Stimulated activated naive B cell treated with anti-CD40 and anti-IgM and Interleukin-4, amounts not matched to agents 10 μg/mL and 1 μg/mL and 100 μg/mL, for 72 hours (primary cell): ENCODE measurements at places on chromosomes 3 and 15.

DNA sequence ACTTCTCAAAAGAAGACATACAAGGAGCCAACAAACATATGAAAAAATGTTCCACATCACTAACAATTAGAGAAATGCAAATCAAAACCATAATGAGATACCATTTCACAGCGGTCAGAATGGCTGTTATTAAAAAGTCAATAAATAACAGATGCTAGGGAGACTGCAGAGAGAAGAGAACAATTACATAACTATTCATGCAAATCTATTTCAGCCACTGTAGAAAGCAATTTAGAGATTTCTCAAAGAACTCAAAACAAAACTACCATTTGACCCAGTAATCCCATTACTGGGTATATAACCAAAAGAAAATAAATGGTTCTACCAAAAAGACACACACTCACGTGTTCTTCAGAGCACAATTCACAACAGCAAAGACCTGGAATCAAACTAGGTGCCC, 116.3 kb downstream of the VPS13C start:
- peaks cover 31% of the 10 kb centered on the region for H3K36me3 ChIP-seq
- DNase-seq: no peak
- H3K27me3 ChIP-seq: no peaks in the 10 kb centered on the region
- H3K4me3 ChIP-seq: no peak overlapping the region
- H3K27ac ChIP-seq: no peak overlapping the region

GRCh38 chr3:194711913-194712312, 26.2 kb downstream of the FAM43A start:
- peaks cover 1% of the 10 kb centered on the region for H3K4me1 ChIP-seq
- no peaks in the 10 kb centered on the region for H3K27me3 ChIP-seq
- no peak for DNase-seq

GRCh38 chr3:4979428-4980228, at the start of gene BHLHE40:
BHLHE40 (plus strand) TSS chr3:4979437; CDS start chr3:4979719, 282 bp downstream.
- no peak for DNase-seq
- peak within 1 kb of the TSS; percentile 85 for H3K4me3 ChIP-seq
- peaks cover 35% of the 10 kb centered on the region for H3K4me1 ChIP-seq
- H3K27ac ChIP-seq: peak within 1 kb of the TSS; percentile 99

DNA sequence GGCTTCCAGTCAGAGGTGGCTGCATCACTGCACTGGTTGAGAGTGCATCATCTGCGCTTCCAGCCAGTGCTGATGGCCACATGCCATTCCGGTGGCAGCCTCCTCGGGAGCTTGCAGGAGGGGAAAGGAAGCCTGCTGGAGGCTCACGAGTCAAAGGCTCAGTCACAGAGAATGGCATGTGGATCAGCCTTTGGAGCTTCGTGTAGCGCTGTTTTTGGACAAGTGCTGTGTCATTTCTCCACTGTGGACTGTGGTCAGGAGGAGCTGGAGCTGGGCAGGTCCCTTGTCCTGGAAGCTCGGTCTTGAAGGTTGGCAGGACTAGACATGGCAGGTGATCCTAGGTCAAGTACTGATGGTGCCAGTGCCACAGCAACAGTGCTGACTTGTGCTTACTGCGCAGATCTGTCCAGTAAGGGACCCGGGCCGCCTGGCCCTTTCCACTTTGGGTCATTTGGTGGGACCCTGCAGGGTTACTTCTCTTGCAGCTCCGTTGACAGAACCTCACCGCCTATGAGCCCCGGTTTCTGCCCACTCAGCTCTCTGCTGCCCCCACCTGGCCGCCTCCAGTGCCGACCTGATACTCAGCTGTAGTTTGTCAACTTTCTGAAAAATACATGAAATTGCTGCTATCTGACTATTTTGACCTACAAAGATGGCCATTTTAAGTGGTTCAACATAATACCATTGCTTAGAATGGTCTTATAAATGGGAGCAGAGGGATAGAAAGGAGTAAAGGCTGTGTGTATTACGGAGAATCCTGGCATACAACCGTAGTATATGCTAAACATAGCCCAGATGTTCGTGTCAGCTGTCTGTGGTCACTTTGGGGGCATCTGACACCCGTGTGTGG, 27.6 kb upstream of the TRPM1 start:
- H3K27ac ChIP-seq: no peak overlapping the region
- peaks cover 11% of the 10 kb centered on the region for H3K4me1 ChIP-seq
- DNase-seq: peak; percentile 60
- H3K4me3 ChIP-seq: no peak overlapping the region
- no peaks in the 10 kb centered on the region for H3K36me3 ChIP-seq
- H3K27me3 ChIP-seq: peaks cover 7% of the 10 kb centered on the region

DNA sequence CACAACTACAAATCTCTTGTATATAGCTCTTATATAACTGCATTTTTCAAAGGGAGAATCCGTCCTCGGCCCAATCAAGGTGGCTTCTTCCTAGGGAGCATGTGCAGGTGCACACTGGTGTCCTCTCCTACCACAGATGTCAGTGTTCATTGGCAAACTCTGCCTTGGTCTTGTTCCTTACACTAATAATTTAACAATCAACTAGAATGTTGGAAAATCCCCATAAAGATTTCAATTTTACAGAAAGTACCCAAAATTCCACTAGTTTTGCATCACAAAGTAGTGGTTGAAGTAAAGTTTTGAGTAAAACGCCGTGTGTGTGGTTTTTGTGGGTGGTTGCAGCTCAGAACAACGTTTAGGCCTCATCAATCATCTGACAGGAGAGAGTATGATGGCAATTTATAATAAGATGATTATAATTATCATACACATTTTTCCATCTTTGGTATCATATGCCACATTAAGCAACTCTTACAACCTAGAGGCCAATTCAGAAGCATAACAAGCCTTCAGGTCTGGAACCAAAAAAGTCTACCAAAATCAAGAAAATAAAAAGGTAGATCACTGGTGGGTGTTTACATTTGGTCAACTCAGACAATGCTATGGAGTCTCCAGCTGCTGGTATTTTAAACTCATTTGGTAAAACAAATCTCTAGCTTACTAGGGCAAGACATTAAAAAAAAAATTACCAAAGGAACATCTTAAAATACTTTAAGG, 128.9 kb upstream of the BHLHE40 start:
- peak; percentile 66 for DNase-seq
- peak overlapping the region; percentile 98 for H3K27ac ChIP-seq
- H3K4me1 ChIP-seq: peaks cover 82% of the 10 kb centered on the region
- H3K4me3 ChIP-seq: peak overlapping the region; percentile 62
- H3K36me3 ChIP-seq: peaks cover 15% of the 10 kb centered on the region
- no peaks in the 10 kb centered on the region for H3K27me3 ChIP-seq

DNA sequence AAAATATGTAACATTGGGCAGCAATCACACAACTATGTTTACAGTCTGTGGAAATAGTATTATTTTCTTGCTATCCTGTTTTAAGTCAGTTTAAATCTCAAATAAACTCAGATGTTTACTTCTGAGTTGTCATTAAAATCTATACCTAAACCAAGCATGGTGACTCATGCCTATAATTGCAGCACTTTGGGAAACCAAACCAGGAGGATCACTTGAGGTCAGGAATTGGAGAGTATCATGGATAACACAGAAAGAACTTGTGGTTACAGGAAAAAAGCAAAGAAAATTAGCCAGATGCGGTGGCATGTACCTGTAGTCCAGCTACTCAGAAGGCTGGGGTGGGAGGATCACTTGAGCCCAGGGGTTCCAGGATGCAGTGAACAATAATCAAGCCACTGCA, 631.6 kb upstream of the EPHA6 start:
- DNase-seq: no peak
- H3K27ac ChIP-seq: no peak overlapping the region
- H3K4me1 ChIP-seq: no peaks in the 10 kb centered on the region
- H3K27me3 ChIP-seq: no peaks in the 10 kb centered on the region

GRCh38 chr15:26972636-26973035, 1.7 kb downstream of the GABRG3 start:
- DNase-seq: no peak
- H3K36me3 ChIP-seq: no peaks in the 10 kb centered on the region
- H3K4me1 ChIP-seq: peaks cover 4% of the 10 kb centered on the region

- H3K27me3 ChIP-seq: no peaks in the 10 kb centered on the region
- H3K27ac ChIP-seq: no peak overlapping the region
- DNase-seq: no peak
- H3K36me3 ChIP-seq: peaks cover 8% of the 10 kb centered on the region
- H3K4me1 ChIP-seq: no peaks in the 10 kb centered on the region
These were observed 541.6 kb upstream of the ALCAM start for GRCh38 chr3:104825116-104825515.

DNA sequence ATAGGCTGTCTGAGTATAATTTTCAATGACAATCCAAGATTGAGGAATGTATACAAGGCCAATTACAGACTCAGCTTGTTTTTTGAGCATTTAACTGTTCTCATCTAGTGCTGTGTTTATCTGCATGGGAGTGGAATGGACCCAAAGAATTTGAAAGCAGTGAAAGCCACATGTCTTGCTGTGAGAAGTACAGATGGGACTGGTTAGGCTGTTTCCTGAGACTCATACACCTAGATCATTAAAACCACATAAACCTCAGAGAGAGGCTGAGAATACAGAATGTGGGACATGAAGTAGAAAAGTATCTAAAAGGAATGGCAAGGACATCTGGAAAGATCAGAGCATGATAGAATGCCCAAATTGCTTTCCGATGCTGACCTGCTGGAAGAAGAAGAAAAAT, 224.6 kb downstream of the NLGN1 start:
- no peak for DNase-seq
- H3K27me3 ChIP-seq: no peaks in the 10 kb centered on the region
- no peak overlapping the region for H3K4me3 ChIP-seq
- no peak overlapping the region for H3K27ac ChIP-seq

DNA sequence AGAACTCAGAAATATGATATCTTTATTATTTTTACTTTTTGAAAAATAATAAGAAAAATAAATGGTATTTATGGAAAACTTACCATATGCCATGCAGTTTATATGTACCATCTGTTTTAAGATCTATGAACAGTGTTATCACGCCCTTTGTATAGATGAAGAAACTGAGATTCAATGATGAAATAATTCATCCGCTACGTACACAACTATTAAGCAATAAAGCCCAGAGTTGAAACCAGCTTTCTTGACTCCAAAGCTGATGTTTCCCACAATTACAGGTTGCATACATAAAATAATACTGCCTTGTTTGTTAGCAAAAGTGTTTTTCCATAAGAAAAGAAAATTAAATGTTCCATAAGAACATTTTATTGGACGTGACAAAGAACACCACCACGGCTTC, 67.2 kb upstream of the BCL6 start:
- H3K27ac ChIP-seq: no peak overlapping the region
- no peak for DNase-seq
- no peak overlapping the region for H3K4me3 ChIP-seq

DNA sequence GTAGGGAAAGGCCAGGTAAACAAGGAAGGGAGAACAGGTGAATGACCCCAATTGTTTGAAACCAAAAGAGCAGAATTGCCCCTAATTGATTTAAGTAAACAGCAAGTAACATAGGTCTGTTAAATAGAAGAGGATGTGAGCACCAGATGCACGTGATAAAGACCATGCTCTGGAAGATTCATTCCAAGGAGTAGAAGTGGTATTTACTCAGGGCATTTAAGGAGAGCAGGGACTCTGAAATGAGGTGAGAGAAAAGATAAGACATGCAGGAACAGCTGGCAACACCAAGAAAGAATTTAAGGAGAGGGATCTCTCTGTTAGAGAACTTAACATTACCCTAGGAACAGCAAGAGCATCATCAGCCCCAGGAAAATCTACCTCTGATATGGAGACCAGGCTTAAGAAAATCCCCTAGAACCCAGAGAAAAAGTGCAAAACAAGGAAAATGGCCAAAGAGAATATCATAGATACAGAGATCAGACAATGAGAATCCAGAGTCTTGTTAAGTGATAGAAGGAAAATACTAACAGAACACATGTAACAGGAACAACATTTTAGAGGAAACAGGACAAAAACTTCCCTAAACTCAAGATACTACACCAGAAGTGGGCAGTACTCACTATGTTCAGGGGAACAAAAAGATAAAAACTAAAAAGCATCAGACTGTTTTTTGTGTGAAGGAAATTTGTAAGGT, 6.4 kb downstream of the NUDT16 start:
- H3K4me1 ChIP-seq: peaks cover 36% of the 10 kb centered on the region
- H3K4me3 ChIP-seq: no peak overlapping the region
- DNase-seq: no peak
- no peak overlapping the region for H3K27ac ChIP-seq
- no peaks in the 10 kb centered on the region for H3K27me3 ChIP-seq

GRCh38 chr15:61038910-61039309, 190.2 kb downstream of the RORA start:
- no peaks in the 10 kb centered on the region for H3K4me1 ChIP-seq
- no peak overlapping the region for H3K27ac ChIP-seq
- H3K36me3 ChIP-seq: no peaks in the 10 kb centered on the region
- no peak overlapping the region for H3K4me3 ChIP-seq

GRCh38 chr15:34757262-34757661, 2.5 kb upstream of the GJD2 start:
- H3K4me3 ChIP-seq: no peak overlapping the region
- no peaks in the 10 kb centered on the region for H3K36me3 ChIP-seq
- peaks cover 5% of the 10 kb centered on the region for H3K4me1 ChIP-seq
- peaks cover 58% of the 10 kb centered on the region for H3K27me3 ChIP-seq
- no peak overlapping the region for H3K27ac ChIP-seq

DNA sequence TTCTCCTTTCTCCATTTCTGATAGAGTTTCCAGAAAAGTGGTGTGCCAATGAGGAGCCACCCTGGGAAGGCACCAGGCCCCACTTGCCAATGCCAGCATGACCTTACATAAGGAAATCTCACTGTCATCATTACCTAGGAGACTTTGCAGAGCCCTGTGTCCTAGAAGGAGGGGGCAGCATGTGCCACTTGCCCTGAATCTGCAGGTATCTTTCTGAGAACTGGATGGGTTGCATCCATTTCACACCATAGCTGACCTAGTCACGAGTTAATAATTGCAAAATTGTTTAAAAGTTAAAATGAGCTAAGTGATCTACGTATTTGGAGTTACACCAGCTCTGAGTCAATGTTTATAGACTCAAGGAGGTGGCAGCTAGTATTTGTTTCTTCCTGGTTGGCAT, 14.3 kb downstream of the CA12 start:
- H3K36me3 ChIP-seq: no peaks in the 10 kb centered on the region
- DNase-seq: no peak
- no peak overlapping the region for H3K27ac ChIP-seq
- no peak overlapping the region for H3K4me3 ChIP-seq
- H3K4me1 ChIP-seq: peaks cover 17% of the 10 kb centered on the region

GRCh38 chr3:117665296-117665695, 955.7 kb downstream of the TUSC7 start:
- no peak for DNase-seq
- H3K4me1 ChIP-seq: no peaks in the 10 kb centered on the region
- H3K27ac ChIP-seq: no peak overlapping the region
- no peak overlapping the region for H3K4me3 ChIP-seq
- no peaks in the 10 kb centered on the region for H3K36me3 ChIP-seq
- no peaks in the 10 kb centered on the region for H3K27me3 ChIP-seq
